NCI-H748 treated with DMSO at 0.1 percent for 48 hours (cell line): ENCODE measurements at places on chromosomes 2 and 18.

DNA sequence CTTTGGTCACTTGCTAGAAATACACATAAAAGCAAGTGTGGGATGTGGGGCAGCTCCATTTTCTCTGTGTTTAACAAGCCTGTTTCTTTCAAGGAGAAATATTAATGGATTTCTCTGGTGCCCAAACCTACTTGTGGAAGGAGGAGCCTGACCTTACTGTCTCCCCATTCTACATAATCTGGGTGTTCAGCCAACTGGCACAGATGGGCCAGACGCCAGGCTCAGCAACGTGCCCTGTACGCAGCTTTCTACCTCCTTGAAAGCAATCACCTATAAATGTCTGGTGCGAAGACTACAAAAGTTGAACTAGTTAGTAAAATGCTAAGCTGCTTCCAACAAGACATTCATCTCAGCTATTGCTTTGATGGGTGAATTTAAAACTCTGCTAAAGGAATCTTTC is 33.2 kb upstream of the MYO3B start:
- DNase-seq: no peak

DNA sequence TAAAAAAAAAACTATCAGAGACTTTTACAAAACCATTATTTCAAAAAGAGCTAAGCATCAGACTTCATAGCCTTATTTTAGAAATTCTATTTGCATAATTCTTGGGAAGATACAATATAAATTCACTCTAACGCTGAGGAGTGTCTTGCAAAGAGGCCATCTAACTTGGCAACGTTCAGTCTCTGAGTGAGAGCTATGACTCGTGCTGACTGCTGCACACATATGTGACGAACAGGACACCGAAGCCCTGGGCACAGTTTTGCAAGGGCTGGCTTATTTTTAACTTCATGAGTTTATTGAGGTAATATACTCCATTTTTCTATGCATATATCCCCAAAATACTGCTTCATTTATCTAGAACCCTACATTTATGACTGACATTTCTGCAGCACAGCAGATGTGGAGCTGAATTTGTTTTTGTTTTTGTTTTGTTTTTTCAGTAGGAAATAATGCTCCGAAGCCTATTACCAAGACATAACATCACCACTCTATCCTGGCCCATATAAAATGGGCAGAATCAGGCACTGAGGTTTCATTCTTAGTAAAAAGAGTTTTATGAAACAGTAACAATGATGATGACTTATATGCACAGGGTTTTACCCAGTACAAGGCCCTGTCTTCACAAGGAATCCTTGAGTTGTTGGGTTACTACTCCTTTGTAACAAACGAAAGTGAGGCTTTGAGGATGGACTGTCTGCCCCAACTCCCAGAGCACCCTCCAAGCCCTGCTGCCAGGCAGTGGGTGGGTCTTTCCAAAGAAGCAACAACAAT is 68.3 kb downstream of the CRACDL start:
- DNase-seq: no peak

DNA sequence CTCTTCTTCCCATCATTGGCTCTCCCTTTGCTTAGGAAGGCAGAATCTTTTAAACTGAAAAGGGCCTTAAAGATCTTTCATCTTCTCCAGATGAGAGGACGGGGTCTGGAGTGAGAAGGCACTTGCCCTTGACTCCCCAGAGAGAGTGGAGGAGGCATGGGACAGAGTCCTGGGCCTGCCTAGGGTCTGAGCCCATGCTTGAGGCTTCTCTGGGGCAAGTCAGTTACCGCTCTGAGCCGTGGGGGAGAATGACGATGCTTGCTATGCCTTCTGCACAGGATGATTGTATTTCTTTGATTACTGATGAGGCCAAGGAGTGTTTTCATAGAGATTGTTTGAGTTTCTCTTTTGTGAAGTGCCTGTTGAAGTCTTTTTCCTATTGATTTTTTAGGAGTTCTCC is 921 bp downstream of the PLB1 start:
- DNase-seq: no peak

- DNase-seq: no peak
Measured at GRCh38 chr2:109231996-109232705, 103.1 kb downstream of the SH3RF3 start.

- peak; percentile 95 for DNase-seq
Measured at GRCh38 chr2:208501206-208501605, 94.6 kb downstream of the PTH2R start.

DNA sequence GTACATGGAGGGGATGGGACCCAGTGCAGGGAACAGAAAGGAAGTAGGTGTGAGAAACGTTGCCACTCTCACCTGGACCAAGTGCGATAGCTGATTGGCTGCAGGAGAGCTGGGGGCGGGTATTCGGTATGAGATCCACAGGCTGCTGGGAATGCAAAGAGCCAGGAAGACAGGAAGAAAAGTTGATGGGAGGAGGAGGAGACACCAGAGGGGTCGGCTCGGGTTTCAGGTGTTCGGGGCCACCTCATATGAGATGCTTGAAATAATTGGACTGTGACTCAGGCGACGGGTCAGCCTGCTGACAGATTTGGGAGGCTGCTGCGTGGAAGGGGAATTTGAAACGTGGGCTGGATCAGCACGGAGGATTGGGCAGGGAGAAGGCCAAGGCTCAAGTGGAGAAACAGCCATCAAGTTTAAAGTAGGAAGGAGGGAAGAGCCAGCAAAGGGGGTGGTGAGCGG is 65.1 kb downstream of the MRPS9 start:
- DNase-seq: no peak

DNA sequence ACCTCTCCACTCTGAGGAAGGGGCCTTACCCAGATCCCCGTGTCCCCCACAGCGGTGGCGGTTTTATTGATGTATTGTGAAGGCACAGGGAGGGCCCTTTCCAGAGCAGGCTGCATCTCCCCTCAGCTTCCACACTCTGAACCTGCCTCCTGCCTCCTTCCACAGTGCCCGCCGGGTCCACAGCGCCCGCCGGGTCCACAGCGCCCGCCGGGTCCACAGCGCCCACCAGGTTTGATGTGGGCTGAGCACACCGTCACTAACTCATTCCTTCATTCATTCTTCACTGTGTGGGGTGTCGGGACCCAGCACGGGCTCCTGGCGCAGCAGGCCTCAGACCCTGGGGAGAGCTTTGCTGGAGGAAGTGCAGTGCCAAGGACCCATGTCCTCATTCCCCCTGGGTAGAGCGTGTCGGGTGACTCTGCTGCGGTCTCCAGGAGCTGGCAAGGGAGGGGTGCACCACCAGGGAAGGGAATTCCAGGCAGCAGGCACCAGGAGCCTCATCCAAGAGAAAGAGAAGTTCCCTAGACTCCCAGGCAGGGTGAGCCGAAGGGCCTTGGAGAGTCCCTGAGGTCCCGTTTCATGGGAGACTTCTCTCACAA is 57.1 kb downstream of the HPCAL1 start:
- no peak for DNase-seq

DNA sequence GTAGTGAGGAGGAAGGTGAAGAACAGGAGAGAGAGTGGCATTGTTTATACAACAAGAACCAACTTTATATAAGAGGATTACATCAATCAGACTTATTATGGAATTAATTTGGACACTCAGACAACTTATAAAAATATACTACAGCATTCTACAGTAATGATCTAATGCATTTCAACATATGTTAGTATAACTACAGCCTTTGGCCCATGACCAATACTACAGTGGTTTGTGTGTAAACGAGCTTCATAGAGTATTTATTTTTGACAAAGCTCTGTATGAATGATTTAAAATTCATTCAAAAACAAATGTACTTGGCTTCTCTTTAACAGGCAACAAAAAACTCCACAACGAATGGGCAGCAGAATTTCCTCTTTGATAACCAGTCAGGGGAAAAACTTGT is 72.8 kb downstream of the ZNF521 start:
- no peak for DNase-seq

DNA sequence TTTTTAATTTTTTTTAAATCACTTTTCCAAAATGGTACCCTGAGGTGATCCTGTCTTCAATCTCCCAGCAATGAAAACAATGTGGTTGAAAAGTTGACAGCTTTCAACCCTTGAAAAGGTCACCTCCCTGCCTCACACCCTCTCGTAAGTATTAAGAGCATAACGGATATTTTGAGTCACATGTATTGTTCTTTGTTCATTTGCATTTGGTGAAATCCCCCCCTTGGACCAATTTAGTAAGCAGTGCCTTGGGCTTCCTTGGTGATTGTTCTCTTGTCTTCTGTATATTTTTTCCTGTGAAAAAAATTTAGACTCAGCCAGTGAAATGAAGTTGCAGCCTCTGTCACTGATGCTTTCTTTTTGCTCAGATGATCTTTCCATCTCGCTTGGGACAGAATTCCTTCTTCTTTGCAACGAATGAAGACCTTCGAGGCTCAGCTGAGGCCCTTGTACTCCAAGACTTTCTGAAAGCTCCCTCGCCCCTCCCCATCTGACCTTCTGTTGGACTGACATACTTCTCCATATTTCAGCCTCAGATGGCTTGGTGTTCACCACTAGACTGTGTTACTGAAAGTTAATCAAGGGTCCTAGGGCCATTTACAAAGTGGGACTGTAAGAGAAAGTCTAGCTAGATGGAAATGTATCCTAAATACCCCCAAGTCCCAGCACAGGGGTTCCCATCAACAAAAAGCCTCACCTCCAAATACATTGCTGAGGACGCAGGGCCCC is 158.4 kb downstream of the BCL2 start:
- no peak for DNase-seq

DNA sequence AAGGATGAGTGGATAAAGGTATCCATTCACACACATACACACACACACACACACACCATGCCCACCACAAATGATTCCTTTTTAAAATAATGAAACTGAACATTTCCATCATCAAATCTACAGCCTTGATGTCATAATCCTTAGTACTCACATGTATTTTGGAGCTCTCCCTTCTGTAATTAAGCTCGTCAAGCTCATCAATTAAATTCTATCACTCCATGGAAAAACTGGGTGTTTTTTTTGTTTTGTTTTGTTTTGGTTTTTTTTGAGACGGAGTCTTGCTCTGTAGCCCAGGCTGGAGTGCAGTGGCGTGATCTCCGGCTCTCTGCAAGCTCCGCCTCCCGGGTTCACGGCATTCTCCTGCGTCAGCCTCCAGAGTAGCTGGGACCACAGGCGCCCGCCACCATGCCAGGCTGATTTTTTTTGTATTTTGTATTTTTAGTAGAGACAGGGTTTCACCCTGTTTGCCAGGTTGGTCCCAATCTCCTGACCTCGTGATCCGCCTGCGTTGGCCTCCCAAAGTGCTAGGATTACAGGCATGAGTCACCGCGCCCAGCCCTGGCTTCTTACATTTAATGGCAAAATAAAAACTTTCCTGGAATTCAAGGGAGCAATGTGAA is 78.6 kb upstream of the RGPD4 start:
- DNase-seq: no peak

DNA sequence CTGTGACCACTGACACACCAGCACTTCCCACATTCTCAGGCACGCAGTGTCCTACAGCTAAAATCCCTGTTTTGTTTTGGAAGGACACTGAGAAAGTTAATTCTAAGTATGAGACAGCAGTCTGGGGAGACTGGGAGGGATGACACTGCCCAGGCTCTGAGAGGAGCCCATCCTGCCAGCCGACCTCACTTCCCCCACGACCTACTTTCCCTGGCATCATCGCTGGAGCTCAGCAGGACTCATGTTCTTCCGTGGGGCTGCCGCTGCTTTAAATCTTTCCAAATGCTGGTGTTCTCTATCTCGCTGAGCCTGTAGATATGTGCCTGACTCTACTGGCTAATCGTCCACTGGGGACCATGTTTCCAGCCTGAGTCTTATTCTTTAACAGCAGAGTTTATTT is 68.8 kb upstream of the TMEM200C start:
- DNase-seq: no peak

DNA sequence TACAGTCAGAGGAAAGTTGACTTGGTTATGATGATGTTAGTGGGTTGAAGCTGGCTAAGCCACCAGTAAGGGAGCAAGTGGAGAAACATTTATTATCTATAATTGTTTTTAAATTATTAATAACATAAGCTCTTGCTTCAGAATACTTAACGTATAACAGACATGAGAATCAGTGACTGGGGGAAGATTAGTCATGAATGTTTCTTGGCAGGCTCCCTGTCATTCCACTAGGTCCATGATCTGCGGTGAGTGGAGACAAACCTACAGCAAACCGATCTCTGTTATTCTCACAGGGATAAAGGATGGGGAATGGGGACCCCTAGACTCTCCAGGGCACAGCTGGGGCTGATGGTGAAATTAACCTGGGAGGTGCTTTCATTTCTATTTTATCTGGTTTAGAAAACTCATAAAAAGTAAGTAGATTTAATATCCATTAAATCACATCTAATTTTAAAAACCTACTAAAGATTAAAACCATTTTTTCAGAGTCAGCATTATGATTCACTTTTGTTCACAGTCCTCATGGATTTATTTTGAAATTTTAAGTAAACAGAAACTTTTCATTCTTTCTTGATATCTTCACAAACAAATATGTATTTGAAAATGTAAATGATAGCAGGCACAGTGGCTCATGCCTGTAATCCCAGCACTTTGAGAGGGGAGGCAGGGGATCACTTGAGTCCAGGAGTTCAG is 420.3 kb downstream of the PTPRM start:
- DNase-seq: no peak

DNA sequence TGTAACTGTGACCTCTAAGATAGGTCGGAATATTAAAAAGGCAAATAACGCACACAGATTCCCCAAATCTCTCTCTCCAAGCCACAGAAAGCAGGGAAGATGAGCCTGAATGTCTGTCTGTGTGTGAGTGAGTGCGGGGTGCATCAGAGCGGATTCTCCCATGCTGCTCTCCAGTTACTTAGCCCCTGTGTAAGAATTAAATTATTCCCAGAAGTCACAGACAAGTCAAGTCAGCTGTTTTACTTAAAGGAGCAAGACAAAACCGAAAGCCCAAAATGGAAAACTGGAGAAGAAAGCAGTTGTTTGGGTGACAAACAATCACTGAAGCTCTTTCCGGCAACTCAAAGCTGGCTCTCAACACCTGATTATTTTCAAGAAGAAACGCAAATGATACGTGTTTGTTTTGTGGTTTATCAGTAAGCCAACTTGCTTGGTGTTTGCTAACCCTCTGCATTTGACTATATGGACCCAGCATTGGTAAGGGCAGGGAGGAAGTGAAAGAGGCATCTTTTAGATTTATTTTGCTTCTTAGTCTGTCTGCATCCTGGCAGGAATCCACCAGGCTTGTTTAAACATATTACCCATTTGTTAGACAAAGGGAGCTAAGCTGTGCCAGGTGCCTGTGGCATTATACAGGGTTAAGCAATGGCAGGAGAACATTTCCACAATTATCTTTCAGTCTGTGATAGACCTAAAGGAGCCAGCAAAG is 121.5 kb upstream of the CREB1 start:
- DNase-seq: peak; percentile 90

GRCh38 chr2:86035883-86036668 is 69.6 kb downstream of the POLR1A start:
- peak; percentile 1 for DNase-seq

DNA sequence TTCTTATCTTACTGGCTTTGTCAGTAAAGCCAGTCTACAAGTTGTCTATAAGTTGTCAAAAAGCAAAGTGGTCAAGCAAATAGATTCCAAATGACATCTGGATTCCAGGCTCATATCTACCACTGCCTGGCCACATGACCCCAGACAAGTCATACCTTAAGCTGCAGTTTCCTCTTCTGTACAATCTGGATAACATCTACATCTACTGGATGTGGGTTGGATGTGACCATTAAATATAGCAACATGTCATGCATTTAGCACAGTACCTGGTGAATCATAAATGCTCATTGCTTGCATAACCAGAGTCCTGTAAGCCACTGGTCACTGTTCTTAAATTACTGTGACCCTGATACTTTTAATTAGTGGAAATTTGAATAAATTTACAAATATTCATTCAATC is 16.8 kb downstream of the COBLL1 start:
- no peak for DNase-seq
